ENCODE measurements at places on chromosomes 7 and 10.

DNA sequence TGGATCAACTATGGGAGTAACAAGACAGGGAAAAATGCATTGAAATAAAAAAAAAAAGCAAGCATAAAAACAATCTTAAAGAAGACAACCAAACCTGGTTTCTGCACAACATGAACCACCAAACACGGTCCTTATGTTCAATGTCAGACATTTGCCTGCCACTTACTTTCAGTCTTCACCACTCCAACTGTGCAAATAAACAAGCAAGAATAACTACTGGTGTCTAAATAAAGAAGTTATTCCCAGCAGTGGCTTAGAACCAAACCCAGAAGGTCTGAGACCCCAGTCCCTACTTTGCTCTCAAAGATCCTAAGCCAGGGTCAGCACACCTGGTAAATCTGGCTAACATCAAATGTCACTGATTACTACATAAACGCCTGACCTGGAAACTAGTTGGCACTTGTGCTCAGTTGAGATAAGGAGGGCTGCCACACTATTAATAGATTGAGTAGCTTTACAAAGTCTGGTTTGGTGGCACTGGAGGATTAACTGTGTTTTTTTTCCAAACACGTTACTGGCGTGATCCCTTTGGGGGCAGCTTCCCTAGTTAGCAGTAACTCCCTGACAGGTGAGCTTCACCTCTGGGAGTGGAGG lies 62.7 kb upstream of the ABLIM1 start:
- no peak for DNase-seq

DNA sequence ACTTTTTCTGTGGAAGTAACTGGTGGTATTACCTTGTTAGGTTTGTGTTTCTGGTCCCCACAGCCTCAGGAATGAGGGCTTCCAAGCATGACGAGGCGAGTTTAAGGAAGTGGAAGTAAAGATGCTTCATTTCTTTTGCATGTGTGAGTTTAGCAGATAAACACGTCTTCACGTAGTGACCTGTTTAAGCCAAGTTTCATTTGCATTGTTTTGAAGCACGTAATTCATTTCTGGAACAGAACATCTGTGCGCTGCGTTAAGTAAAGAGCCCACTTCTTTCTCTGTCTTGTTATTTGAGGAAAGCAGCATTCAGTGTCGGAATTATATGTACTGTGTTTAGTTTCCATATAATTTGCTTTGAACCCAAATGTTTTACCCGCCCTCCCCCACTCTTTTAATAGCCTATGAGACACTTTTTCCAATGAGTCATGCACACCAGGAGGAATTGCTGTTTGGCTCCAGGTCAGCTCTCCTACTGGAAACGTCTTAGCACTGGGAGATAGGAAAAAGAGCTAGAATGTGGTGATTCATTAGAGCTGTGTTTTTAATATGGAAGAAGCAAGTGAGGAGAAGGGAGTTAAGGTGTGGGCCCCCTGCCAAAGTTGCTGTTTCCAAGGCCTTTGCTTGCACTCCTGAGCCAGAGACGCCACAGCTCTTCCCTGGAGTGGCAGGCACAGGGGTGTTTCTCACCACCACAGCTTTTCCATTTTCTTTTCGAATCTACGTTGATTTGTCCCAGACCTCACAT lies 36.7 kb downstream of the BTBD16 start:
- no peak for DNase-seq

DNA sequence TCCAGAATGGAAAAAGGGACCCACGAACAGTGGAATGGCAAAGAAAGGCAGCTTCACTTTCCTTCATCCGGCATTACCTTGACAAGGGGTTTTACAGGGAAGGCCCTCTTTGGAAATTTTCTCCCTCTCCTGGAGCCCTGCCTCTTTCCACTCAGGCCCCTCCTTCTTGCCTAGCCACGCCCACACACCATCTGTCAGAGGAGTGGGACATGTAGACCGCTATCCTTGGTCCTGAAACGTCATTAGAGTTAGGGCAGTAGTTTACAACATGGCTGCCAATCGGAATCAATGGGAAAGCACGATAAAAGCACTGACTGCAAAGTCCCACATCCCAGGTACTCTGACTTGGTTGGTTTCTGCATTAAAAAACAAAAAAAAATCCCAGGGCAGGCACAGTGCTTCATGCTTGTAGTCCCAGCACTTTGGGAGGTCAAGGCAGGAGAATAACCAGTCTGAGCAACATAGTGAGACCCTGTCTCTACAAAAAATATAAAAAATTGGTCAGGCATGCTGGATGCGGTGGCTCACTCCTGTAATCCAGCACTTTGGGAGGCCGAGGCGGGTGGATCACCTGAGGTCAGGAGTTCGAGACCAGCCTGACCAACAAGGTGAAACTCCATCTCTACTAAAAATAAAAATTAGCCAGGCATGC lies 96.4 kb downstream of the MARCHF5 start:
- DNase-seq = no peak

DNA sequence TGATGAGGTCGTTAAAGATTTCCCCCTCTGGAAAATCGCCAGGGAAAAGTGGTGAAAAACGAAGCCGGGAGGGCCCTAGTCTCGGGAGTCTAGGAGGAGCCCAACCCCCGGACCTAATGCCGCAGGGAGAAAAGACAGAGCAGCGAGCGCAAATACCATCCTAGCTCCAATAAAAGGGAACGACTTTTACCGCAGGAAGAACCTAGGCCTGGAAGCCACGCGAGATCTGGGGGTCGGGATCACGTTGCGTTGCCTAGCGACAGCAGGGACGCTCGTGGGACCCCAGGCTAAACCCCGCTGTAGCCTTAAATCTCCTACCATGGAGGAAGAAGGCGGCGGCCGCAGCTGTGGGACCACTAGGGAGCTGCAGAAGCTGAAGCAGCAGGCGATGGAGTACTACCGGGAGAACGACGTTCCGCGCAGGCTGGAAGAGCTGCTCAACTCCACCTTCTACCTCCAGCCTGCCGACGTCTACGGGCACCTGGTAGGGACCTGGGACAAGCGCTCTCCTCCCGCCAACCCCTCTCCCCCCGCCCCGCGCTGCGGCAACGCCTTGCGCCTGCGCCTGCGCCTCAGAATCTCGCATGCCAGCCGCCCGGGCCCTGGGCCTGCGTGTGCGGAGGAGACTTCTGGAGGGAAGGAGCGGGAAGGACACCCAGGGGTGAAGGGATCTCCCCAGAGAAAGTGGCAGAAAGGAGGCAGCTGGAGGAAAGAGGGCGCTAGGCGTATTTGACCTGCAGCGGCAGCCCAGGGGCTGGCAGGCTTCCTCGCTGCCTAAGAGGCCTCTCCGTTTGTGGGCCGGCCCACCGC lies at the start of gene ENO4:
Gene ENO4, plus strand, starts transcription at position 252 of the 810 bp plus-strand sequence. Its CDS starts 68 bp downstream, at position 320.
- DNase-seq = no peak

- no peak for DNase-seq
Measured at GRCh38 chr10:127345231-127345965, 149.0 kb upstream of the INSYN2A start.

- no peak for DNase-seq
Measured at GRCh38 chr10:54139819-54140428, 661.1 kb downstream of the PCDH15 start.

DNA sequence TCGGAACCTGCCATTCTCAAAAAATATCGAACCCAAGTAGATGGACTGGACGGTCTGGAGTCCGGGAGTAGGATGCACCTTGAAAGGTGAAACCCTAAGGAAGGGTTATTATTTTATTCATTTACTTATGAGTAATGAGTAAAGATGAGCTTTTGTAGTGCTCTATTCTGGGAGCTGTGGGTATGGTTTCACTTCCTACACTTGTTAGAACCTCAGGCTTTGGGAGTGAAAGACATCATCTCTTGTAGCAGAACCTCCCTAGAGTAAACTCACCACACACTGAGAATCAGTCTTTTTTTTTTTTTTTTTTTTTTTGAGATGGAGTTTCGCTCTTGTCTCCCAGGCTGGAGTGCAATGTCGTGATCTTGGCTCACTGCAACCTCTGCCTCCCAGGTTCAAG lies 389.4 kb upstream of the AUTS2 start:
- DNase-seq = no peak

- no peak for DNase-seq
Measured at GRCh38 chr10:78481842-78482241, 448.2 kb downstream of the RPS24 start.

Measured in stimulated activated CD4-positive, alpha-beta T cell treated with anti-CD3 and anti-CD28 coated beads, TNF-alpha, amount 100 ng/mL, for 4 hours (primary cell).